Vagina (tissue), 2 donors: ENCODE measurements at places on chromosomes 7 and 10.

DNA sequence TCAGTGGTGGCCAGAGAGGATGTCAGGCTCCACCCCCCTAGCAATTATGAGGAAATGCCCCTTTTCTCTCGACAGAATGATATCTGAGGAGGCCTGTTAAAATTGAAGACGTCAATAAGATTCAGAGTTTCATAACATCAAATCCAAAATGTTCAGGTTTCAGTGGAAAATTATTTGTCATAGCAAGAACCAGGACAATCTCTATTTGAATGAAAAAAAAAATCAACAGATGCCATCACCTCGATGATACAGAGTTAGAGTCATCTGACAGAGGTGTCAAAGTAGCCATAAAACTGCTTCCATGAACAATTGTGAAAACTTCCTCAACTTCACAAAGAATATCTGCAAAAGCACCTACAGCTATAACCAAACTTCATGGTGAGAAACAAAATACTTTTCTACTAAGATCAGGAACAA is 7.7 kb downstream of the TMEM273 start:
- DNase-seq = no peak

GRCh38 chr10:108629834-108630233 is 1293.5 kb downstream of the XPNPEP1 start:
- DNase-seq = no peak

DNA sequence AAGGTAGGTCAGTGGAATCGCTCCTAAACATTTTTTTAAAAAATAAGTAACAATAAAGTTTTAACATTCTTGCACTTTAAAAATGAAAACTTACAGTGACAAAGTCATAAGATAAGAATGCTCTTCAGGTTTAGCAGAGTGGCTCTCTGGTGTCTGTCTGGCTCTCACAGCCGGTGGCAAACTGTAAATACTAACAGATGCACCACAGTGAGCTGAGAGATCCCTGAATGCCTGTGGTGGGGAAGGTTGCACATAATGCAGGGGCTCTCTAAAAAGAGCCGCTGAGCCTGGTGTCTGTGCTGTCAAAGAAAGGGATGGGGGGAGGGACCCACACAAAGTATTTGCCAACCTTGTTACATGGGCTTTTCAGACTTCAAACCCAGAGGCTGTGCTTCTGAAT is 498.3 kb downstream of the CCSER2 start:
- DNase-seq = no peak

- DNase-seq = no peak
These were observed 111.1 kb upstream of the NPY start for GRCh38 chr7:24172856-24173255.

DNA sequence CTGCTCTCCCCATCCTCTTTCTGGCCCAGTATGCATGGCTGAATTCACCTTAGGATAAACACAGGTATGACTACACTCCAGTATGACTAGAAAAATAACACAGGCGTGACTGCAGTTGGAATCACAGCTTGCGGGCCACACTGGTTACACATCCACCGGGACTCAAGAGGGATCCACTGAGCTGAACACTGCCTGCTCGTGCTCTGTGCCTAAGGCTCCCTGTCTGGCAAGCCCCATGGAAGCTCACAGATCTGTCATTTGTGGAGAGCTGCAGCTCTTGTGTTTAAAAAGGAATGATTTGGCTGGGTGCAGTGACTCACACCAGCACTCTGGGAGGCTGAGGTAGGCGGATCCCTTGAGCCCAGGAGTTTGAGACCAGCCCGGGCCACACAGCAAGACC is 26.8 kb downstream of the VOPP1 start:
- no peak for DNase-seq

DNA sequence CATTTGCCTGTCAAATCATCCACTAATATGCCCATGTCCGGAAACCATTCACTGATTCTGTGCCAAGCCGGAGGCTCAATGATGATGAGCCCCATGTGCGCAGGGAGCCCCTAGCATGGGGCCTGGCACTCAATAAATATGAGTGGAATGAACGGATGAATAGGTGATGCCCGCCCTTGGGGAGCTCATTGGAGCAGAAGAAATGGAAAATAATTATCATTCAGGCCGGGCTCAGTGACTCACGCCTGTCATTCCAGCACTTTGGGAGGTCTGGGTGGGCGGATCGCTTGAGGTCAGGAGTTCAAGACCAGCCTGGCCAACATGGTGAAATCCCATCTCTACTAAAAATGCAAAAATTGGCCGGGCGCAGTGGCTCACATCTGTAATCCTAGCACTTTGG is 11.0 kb downstream of the RHBDD2 start:
- DNase-seq = no peak

- DNase-seq = no peak
These were observed 137.1 kb downstream of the ZNF365 start for GRCh38 chr10:62511238-62511637.

GRCh38 chr10:29840516-29841276 is 205.9 kb upstream of the SVIL start:
- no peak for DNase-seq

DNA sequence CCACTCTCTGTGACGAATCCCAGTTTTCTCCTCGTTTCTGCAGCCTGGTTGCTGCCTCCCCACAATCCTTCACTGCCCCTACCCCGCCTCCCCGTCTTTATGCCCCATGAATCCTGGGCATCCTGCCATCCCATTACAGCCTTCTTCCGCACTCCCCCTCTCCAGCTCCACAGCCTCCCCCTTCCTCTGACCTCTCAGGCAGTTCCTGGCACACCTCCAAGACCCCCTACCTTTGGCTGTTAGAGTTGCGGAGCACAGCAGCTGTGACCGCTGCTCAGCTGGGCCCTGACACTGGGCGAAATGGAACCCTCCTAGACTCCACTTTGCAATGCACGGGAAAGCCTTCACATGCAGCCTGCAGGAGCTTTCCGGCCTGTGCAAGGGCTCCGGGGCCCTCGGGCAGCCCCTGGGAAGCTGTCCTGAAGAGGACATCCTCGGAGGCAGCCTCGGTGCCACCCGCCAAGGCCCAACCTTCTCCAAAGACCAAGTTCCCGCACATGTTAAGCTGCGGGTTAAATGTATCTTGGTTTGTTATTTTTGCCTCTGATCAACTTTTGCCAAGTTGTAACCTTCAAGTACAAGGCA is 400.7 kb upstream of the MKI67 start:
- DNase-seq = no peak

DNA sequence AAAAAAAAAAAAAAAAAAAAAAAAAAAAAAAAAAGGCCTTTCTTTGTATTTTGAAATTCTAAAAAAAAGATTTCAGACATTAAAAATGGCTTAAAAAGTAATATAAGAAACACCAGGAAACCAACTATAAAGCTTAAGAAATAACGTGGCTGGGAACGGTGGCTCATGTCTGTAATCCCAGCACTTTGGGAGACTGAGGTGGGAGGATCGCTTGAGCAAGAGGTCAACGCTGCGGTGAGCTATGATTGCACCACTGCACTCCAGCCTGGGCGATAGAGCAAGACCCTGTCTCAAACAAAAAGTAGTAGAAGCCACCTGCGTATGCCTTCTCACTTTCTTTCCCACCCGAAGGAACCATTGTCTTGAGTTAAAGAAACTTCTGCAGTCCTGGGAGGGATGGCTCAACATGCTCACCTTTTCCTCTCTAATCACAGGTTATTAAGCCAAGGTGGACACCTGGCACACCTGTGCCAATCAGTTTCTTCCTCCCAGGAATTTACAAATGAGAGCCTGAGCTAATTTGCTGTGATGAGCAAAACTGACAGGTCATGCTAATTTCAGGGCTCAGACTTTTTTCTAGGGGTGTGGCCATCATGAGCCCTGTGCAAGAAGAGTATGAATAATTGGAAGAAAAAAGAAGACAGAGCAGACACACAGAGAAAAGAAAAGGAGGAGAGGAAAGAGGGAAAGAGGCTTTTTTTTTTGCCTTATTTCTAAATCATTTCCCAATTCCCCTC is 72.0 kb upstream of the PARD3 start:
- no peak for DNase-seq

GRCh38 chr7:1065585-1066241 is 21.4 kb downstream of the GPR146 start:
- no peak for DNase-seq

DNA sequence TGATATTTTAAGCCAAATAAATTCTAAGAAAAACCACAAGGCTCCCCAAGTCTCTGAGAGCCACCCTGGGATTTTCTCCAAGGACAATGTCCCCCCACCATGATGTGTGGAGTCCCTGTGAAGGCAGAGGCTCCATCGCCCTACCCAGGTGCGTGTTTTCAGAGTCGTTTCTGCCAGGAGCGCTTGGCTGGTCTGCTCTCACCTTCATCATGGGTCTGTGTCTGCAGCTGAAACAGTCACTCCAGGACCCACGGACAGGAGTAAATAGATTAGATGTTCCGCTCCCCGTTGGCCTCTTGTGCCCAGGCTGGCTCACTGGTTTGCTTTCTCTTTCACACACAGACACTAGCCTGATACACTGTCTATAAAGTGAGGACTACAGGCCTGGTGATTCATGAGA is 217.5 kb downstream of the SFMBT2 start:
- DNase-seq = no peak

DNA sequence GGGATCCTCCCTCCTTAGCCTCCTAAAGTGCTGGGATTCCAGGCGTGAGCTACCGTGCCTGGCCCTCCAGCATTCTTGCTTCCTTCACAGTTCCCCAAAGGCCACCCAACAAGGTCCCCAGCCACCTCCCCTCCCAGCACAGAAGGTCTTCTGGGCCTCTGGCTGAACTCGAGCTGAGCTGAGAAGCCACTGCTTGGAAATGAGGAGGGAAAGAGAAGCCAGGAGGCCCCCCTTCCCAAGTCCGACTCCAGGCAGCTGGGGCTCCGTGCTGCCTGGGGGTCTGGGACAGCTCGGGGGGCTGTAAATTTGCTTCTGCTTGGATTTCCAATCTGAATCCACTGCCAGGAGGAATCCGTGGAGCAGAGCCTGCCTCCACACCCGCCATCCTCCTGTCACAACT is 5.5 kb upstream of the EPO start:
- DNase-seq = no peak

- no peak for DNase-seq
These were observed 88.1 kb downstream of the SEMA3C start for GRCh38 chr7:80830584-80831285.
